ENCODE measurements at places on chromosomes 2 and 18.

GRCh38 chr2:177254433-177255226, 9.9 kb downstream of the NFE2L2 start:
- DNase-seq: no peak

DNA sequence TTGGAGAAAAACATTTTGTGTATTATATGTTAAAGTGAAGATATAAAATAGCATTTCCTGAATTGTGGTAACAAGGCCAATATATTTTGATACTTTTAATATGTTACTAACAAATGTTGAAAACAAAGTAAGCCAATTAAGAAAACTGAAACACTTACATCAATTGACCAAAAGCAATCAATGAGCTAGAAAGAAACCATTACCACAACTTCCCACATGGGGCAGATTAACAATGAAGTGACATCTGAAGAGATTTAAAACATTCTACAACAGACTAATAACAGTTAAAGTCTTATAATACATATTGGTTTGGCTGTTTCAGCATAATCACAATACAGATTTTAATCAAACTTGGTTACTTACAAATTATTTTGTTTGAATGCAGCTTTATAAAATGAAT, 282.4 kb upstream of the NETO1 start:
- DNase-seq: no peak

DNA sequence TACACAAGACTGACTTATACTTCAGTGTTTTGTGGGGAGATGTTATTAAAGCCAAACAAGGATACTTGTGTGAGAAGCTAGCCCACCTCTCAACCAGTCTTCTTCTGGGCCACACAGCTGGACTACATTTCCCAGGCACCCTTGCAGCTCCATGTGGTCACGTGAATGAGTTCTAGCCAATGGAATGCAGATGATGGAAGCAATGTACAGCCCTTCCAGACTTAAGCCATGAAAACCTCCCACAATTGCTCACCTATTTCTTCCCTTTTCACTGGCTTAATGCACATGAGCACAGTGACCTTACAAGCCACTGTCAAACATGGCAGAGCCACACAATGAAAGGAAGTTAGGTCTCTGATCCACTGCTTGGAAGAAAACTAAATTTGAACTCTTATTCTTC, 20.4 kb upstream of the FEZ2 start:
- DNase-seq: peak; percentile 55

GRCh38 chr2:33104726-33105125, 158.0 kb downstream of the LTBP1 start:
- DNase-seq: peak; percentile 41

DNA sequence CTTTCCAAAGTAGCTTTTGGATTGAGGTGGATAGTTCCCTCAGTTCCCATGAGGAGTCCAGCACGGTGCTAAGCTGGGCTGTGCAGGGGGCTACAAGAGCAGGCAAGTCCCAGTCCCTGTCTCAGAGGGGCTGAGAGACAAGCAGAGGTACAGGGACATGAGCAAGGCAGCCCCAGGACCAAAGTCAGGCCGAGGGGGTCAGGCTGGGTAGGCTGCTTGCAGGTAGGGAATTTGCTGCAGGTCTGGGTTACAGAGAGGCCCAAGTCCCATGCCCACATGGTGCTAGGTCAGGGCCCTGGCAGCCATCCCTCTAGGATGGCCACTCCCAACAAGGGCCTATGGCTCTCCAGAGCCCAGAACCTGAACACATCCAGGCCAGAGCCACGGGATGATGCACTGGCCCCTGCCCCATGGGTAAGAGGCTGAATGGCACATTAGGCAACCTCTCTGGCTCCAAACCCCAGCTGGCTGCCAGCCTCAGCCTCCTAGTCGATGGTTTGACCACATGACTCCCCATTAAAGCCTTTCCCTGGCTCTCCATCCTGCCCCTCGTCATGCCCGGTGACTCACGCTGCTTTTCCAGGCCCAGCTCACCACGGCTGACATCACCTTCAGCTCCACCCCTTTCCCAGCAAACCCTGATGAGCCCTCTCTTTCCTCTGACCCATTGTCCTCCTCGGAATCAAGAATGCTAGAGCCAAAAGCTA, 83.7 kb downstream of the SDC1 start:
- peak; percentile 97 for DNase-seq

GRCh38 chr2:96148410-96149217, 3.4 kb upstream of the DUSP2 start:
- peak; percentile 99 for DNase-seq

DNA sequence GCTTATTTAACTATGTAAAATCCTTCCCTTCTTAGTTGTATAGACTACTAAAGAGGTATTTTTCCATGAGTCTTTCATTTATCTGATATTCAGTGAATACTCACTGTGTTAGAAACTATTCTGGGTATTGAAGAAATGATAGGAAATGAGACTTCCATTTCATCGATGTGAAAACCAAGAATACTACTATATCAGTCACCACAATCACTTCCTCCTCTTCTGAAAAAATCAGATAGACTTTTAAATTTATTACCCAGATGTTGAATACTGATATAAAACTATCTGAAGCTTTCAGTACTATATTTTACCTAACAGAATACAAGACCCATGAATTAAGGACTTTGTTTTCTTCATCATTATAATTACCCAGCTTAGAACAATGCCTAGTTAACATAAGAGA, 1801.1 kb upstream of the CELF4 start:
- no peak for DNase-seq

- DNase-seq: peak; percentile 21
Measured at GRCh38 chr2:31205186-31205585, 12.1 kb downstream of the CAPN14 start.

- DNase-seq: peak; percentile 89
Measured at GRCh38 chr2:174748948-174749347, 15.3 kb downstream of the CHRNA1 start.

DNA sequence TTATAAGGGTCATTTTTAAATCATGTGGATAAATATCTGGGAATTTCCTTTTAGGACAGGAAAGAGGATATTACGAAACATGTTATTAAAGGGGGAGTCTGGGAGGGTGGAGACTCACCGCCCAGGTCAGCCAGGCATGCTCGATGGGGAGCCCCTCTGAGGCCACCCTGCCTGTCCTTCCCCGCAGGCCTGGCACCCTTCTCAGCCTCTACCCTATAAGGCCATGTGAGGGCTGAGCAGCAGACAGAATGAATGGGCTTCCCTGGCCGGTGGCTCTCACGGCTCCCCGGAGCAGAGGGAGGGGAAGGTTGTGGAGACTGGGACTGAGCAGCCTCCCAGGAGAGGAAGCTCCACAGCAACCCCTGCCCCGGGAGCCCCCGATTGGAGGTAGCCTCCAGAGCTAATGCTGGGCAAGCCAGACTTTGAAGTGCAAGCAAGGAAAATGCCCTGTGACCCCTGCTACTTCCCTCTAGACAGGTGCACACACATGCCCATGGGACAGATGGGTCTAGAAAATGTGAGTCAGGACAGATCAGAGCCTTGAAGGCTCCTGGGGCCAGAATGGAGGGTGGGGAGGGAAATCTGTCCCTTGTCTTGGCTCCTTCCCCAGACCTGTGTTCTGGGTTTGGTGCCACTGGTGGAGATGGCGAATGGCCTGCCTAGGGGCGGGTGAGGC, 13.2 kb upstream of the ARMC9 start:
- peak; percentile 55 for DNase-seq

DNA sequence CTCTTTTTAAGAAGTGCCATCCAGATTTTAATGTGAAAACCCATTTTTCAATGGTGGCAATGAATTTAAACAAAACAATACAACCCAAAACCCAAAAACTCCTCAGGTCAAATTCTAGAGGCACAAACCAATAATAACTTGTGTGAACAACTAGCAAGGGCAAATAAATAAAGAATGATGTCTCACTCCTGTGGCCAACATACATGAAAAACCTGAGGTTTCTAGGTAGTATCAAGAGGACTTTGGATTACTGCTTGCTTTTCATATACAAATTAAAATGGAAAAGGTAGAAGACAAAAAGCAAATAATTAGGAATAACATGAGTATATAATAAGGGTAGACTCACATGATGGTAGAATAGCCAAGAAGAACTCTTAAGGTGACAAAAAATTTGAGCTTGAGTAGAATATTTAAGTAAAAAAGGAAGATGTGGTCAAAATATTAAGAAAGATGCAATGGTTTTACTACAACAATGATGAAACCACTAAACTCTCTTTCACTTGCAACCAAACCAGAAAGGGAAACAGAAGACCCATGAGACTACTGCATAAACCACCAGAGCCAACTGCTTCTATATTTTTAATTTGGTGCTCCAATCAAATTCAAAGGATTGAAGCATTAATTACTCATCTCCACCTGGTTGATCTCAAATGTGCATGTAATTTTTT, 53.5 kb downstream of the DARS1 start:
- no peak for DNase-seq

- no peak for DNase-seq
Measured at GRCh38 chr18:75395137-75395536, 32.4 kb downstream of the SMIM21 start.

DNA sequence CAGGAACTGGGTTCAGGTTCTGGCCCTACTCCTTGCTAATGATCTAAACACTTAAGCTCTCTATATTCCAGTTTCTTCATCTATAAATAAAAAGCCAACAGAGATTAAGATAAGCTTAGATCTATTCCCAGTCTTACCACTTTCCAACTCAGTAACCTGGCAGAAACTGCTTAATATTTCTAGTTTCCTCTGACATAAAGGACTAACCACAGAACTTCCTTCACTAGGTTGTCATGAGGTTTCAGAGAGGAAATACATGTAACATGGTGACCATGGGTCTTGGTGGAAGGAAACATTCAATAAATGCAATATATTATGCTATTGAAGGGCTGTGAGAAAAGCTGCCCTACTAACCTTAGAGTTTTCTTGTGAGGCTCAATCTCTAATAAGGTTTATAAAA, 114.4 kb upstream of the PDE1A start:
- no peak for DNase-seq

GRCh38 chr18:58671632-58672564, 633 bp downstream of the MALT1 start:
- DNase-seq: peak; percentile 69

- no peak for DNase-seq
Measured at GRCh38 chr2:215965532-215966165, 47.7 kb downstream of the MREG start.

DNA sequence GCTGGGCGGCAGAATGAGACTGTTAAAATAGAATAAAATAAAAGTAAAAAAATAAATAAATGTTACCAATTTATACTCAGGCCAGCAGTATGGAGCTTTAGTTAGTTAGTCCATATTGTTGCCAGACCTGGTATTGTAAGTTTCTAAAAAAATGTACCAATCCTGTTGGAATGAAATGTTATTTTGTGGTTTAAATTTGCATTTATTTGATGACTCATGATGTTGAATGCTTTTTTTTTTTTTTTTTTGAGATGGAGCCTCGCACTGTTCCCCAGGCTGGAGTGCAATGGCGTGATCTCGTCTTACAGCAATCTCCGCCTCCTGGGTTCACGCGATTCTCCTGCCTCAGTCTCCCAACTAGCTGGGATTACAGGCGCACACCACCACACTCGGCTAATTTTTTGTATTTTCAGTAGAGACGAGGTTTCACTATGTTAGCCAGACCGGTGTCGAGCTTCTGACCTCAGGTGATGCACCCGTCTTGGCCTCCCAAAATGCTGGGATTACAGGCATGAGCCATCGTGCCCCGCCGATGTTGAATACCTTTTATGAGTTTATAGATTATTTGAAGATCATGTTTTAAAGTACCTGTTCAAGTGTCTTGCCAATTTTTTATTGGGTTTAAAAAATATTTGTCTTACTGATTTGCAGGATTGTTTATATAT, 5.7 kb upstream of the PTPRN start:
- DNase-seq: no peak

DNA sequence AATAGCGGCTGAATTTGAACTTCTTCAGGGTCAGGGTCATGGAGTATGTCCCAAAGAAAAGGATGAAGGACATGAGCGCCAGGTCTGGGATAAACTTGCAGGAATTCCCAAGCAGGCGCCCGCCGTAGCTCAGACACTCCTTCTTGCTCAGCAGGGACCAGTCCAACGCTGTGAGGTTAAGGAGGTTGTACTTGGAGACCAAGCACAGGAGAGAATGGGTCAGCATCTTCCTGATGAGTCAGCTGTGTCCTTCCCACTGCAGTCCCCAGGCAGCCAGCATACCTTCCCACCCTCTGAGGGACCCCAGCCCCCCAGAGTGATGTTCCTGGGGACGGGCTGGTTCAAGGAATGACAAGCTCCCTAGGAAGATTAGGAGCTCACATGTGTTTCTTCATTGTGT, 40.9 kb downstream of the MTHFD2 start:
- DNase-seq: no peak

- no peak for DNase-seq
Measured at GRCh38 chr2:68385220-68385906, 20.3 kb downstream of the PLEK start.

- peak; percentile 85 for DNase-seq
Measured at GRCh38 chr2:85583667-85584353, 421 bp upstream of the VAMP5 start.

- no peak for DNase-seq
Measured at GRCh38 chr2:232571026-232571474, 20.6 kb downstream of the EIF4E2 start.

- DNase-seq: no peak
Measured at GRCh38 chr2:181673173-181673572, 7.1 kb downstream of the NEUROD1 start.

DNA sequence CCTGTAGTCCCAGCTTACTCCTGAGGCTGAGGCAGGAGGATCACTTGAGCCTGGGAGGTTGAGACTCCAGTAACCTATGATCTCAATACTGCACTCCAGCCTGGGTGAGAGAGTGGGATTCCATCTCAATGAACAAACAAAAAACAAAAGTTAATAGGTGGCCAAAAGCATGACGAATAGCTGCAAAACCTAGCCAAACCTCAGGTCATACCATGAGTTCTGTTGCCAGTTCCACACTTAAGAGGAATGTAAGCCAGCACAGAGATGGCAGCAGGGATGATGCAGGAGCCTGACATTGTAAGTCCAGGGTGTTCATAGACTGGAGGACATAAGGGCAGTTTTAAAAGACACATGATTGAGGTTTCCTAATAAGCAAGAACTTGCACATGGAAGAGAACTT, 55.3 kb upstream of the RMDN2 start:
- no peak for DNase-seq

DNA sequence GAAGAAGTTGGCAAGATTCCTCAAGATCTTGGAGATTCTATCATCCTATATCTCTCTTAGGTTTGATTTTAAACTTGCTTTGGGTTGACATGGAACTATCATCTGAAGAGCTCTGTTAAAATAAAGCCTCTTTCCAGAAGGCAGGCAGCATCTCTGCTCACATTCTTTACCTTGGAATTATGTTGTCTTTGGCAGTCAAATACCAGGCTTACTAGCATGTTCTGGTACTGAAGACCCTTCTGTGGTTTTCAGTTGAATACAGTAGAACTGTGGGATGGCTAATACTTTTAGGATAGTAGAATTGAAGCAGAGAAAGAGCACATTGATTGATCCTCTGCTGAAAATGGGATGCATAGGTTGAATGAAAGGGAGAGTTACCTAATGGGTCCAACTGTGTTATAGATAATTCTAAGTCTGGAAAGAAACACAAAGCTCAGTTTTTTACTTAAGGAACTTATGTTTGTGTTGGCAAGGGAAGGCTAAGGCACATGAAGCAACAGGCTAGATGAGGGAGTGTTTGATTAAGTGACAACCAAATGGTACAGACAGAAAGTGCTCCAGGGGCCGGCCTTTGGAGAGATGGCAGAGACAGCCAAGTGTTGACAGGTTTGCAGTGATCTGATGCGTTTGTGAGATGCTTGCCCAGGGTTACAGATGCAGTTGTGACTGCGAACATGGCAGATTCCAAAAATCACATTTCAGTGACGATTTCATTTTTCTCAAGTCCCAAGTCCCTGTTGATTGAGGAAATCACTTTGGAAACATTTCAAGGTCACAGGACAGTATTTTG, 397.9 kb downstream of the MEIS1 start:
- DNase-seq: peak; percentile 58
